Cardiac fibroblast (primary cell): ENCODE measurements at places on chromosomes 4 and X.

- DNase-seq, result peak; percentile 55
Observed at GRCh38 chrX:8988446-8988845, 45.5 kb downstream of the FAM9B start.

DNA sequence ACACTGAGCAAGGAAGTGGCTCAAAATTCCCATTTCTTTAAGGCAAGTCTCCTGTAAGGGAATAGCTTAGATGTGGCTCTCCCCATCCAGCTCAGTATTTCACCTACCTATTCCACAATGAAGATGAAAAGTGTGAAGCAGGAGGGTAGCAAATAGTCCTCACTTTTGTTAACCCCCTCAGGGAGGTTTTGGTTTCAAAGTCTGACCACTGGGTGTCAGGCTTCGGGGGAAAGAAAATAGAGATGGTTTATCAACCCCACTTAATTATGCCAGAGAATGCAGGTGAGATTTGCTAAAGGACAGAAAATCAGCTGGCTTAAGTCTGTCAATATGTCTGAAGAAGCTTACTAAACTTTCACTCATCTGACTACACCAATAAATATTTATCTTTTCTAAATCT lies 69.5 kb downstream of the DHX15 start:
- DNase-seq, result peak; percentile 11

GRCh38 chrX:84218726-84219125 lies 30.7 kb upstream of the RPS6KA6 start:
- no peak for DNase-seq

GRCh38 chr4:145293658-145294057 lies 113.3 kb upstream of the OTUD4 start:
- DNase-seq, result peak; percentile 18

GRCh38 chr4:168551945-168552695 lies 55.3 kb downstream of the PALLD start:
- DNase-seq, result no peak

- peak; percentile 96 for DNase-seq
Observed at GRCh38 chr4:112170451-112170993, 25.3 kb downstream of the FAM241A start.

DNA sequence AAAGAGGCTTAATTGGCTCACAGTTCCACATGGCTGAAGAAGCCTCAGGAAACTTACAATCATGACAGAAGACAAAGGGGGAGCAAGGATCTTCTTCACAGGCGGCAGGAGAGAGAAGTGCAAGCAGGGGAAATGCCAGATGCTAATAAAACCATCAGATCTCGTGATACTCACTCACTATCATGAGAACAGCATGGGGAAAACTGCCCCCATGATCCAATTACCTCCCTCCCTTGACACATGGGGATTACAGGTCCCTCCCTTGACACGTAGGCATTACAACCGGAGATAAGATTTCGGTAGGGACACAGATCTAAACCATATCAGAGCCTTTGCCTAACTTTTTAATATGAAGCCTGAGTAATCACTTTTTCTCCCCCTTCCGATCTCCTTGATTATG lies 43.7 kb upstream of the MAPK10 start:
- no peak for DNase-seq

GRCh38 chr4:105061136-105061696 lies 85.5 kb upstream of the TET2 start:
- peak; percentile 63 for DNase-seq

- DNase-seq, result no peak
Observed at GRCh38 chrX:12946406-12946805, 28.5 kb upstream of the TMSB4X start.

DNA sequence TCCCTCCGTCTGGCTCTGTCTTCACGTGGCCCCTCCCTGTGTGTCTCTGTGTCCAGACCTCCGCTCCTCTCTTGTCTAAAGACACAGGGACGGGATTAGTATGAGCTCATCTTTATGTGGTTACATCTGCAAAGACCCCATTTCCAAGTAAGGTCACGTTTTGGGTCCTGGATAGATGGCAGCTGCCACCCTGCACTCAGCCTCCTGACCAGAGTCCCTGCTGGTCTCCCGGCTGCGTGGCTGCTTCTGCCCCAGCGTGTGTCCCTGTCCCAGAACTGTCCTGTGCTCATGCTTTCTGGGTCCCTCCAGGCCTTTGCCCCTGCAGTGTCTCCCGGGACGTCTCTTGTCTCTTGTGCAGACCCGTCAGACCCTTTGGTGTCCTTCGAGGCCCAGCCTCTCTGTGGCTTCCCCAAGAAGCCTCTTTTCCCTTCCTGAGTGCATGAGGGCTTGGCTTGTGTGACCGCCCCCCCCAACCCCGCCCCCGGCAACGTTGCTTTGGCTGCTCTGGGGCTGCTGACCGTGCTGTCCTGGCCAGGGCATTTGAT lies 107.3 kb downstream of the PSAPL1 start:
- no peak for DNase-seq

DNA sequence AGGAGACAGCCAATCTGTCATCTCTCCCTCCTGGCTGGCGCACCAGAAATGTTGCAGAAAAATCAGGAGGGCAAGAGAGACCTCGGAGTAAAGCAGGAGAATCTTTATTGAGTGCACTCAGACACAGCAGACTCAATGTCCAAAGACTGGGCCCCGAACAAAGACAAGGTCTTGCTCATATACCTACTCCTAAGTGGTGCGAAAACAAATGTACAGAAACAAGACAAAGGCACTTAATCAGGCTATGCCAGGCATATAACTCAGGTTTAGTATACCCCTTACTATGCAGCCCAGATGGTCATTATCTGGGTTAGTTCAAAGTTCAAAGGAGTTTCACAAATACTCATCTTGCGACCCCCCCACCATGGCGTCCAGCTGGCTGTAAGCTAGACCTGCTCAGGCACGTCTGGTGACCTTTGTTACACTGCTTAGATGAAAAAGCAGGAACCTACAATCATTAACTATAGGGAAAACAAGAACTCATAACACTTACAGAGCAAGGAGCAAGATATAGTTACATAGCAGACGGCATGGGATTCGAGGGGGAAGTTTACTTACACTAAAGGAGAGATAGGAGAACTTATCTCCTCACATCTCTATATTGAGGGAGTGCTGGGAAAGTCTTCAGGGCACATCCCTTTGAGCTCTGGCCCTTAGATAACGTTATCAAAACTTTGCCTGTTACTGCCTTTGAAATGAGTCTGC lies 27.5 kb downstream of the SULT1E1 start:
- no peak for DNase-seq

DNA sequence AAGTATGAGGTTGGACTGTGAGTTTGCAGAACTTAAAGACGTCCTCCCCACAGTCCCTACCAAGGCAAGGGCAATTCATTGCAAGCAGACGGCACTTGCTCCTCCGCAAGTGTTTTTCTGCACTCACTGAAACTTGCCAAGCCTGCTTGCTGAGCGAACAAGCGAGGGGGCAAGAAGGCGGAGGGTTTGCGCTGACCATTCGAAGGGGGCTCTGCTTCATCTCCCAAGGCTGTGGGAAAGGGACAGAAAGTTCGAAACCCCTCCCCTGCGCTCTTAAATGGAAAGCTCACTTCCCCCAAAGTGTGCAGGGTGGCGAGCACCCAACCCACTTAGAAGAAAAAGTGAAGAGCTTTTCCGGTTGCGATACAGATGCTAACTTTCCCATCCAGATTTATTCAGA lies 1.4 kb downstream of the MID1 start:
- peak; percentile 41 for DNase-seq

DNA sequence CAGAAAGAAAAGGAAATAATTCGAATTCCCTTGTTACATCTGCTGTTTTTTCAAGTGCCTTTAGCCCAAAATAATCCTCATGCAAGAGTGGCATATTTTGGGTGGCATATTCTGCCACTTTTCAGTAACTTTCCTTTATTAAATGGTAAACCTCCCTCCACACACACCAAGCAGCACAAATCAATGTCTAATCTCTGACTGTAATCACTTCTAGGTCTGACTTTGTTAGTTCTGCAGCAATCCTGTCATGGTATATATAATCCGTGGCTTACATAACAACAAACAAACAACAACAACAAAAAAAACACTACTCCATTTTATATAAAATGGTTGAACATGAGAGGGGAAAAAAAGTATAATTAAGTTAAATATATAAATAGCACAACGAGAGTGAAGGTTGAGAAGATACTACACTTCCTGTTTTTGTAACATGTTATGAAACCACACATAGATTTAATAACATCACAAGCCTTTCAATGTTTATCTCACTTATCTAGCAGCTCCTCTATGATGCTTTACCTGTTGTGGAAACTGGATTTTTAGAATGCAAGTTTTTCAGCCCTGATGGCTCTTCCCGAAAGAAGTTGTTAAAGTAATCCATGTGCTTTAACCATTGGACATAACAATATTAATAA lies 715.4 kb downstream of the GRXCR1 start:
- no peak for DNase-seq

DNA sequence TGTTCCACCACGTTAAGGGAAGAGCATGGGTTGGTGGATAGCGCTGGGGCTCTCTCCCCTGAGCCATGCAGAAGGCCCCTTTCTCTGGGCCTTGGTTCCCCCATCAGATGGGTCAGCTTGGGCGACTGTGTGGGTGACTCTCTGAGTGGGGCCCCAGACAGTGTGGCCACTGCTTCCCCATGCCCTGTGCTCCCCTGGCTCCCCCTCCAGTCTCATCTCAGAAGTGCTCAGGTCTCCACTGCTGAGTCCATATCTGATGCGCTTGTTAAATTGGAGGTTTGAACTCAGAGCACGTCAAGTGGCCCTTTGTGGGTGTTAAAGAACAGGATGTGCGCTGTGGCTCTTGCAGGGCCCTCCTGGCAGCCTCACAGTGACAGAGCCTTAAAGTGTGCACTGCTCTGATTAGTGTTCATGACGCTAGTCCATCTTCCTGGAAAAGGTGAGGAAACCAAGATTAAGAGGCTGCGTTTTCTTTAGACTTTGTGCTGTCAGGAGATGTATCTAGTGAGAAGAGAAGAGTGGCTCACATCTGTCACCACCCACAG lies 59.8 kb downstream of the NELFA start:
- DNase-seq, result no peak

GRCh38 chrX:21398426-21398825 lies 24.2 kb downstream of the CNKSR2 start:
- DNase-seq, result peak; percentile 4

GRCh38 chrX:74450803-74451449 lies 29.6 kb downstream of the SLC16A2 start:
- DNase-seq, result peak; percentile 92

GRCh38 chr4:173464481-173464880 lies 65.5 kb downstream of the HAND2 start:
- DNase-seq, result no peak

DNA sequence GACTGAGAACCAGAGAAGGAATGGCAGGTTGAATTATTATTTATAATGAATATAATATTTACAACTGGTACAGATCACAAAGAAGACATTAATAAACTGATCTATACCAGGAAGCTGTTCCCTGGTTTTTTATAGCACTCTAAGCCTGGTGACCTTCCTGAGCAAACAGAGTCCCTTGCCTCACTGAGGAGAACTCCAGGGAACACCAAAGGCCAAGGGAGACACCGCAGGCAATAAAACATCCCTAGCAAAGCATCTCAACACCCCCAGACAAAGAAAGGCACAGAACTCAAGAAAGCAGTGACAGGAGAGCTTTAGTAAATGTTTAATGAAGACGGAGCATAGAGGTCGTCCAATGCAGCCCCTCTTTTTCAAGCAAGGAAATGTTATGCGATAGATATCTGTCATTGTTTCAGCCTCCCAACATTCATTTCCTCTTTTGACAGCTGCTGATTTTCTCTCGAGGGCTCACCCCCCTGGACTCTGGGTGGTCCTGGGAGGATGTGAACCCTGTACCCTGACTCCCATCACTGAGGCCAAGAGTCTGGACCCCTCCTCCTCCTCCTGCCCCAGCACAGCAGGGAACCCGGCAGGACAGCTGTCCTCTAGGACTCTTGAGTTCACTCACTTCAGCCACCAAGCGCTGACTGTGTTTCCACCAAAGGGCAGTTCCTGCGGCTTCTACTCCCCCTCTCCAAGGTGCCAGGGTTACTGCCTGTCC lies 342.5 kb upstream of the GATB start:
- no peak for DNase-seq

DNA sequence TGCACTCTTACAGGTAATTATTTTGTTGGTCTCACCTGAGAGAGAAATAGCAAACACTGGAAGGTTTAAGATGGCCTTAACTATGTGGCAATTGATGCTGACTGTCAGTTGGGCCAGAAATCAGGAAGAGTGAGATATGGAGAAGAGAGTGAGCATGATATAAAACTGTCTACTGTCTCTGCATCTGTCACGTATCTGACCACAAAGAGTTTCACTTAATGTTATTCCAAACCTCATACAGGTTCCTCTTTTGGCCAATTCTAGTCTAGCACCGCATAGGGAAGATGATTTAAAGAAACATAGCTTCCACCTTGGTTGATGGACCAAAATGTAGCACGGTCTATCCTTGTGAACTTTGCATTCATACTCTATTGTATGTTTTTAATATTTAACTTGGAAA lies 381.0 kb upstream of the BOD1L1 start:
- DNase-seq, result no peak

DNA sequence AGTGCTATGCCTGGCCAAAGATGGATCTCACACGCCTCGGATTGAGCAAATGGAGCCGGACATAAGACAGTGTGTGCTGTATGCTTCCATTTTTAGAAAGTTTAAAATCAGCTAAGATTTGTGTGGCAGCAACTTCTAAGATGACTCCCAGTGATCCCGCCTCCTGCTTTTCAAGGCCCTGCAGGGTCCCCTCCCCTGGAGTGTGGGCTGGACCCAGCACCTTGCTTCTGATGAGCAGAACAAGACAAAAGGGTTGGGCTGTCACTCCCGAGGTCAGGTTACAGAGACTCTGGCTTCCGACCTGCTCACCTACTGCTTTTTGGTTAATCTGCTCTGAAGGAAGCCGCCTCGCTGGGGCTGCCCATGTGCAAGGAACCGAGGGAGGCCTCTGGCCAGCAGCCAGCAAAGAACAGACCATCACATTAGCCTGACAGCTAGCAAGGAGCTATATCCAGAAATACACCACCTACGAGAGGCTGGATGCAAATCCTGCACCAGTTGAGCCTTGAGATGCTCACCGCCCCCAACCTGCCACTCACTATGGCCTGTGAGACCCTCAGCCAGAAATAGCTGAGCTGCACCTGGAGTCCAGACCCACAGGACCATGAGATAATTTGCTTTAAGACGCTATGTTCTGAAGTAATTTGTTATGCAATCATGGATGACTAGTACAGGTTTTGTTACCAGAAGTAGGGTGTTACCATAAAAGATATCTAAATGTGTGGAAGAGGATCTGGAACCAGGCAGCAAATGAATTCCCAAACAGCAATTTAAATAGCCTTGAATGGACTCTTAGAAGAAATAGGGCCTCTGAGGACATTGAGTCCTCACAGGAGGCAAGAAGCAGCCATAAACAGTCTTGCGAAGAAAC lies 47.6 kb downstream of the CRMP1 start:
- DNase-seq, result no peak

- DNase-seq, result no peak
Observed at GRCh38 chr4:151653548-151653918, 107.3 kb downstream of the GATB start.

GRCh38 chrX:54639018-54639345 lies 109.0 kb downstream of the GNL3L start:
- no peak for DNase-seq

DNA sequence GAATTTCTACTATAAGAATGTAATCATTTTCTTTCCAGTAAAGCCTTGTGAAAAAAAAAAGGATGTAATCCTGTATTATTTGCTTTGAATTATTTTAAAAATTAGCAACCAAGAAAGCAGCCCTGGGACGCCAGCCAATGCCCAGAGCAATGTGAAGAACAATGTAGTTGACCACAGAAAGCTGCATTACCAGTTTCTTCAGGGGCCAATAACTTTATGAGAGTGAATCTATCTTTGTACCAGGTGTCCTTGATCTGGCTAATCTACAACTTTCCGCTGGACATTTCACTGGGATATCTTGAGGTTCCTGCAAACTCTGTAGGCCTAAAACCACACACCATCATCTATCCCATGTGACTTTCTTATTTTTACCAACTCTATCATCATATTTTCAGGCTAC lies 7.6 kb upstream of the KLHL2 start:
- DNase-seq, result no peak
